ENCODE measurements at places on chromosomes 3 and 15. TPM values are rescaled to one million over a fixed set of nuclear protein-coding genes. Genes with fewer than 3 reads are reported as not detected.
A peak's percentile ranks its signal among the peaks of the same experiment; 100 is the strongest.

DNA sequence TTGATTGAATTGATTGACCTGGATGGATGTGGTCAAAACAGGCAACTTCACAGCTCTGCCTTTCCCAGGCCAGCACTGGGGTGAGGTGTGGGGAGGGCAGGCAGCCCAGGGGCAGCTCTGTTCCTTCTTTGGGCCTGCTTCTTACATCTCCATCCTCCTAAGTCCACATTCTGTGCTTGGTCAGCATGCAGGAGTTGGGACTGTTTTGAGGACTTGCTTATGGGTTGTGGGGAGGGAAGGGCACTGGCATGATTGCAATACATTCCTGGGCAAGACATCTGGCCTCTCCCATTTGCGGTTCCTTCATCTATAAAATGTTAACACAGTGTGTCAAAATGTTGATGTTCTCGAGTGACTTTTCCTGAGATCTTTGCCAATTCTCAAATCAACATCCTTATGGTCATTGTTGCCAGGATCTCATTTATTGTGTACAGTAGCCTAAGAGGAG lies 84.1 kb downstream of the ST6GAL1 start:
- no peak overlapping the region for H3K4me3 ChIP-seq
- H3K27me3 ChIP-seq, result no peaks in the 10 kb centered on the region
- DNase-seq, result no peak

Gene ROPN1
- total RNA-seq, result not detected

DNA sequence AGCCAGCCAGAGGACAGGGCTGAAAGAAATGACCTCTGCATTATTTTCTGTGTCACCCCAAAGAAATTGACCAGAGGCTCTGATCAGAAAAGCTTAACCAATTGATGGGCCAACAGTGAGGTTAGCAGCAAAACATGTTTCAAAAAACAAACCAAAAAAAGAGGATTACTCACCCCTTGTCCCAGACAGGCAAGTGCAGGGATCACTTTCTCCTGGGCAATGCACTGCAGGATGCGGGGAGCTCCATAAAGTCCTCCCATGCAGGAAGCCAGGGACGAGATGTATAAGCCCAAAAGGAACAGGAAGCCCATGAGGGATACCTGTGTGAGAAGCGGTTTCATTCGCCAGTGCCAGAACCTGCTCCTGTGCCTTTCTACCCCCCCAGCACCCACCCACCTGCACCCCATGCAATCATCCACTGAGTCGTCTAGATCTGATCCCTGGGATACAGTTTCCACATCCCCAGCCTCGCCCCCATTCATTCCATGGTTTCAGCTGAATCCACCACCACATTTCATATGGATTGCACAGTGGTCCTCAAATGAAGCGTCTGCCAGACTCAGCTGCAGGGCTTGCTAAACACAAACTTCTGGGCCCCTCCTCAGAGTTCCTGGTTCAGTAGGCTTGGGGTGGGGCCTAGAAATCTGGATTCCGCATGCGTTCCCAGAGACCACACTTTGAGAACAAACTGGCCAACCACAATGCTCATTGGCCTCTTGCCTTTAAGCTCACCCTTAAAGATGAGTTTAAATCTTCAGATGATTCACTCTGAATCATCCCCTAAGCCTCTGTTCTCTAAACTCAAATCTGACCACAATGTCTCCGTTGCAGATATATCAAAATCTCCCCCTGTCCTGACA lies 54.4 kb upstream of the HEG1 start:
- H3K27ac ChIP-seq, result peak overlapping the region; percentile 1
- H3K4me3 ChIP-seq, result no peak overlapping the region
- H3K4me1 ChIP-seq, result peaks cover 28% of the 10 kb centered on the region
- H3K27me3 ChIP-seq, result peaks cover 34% of the 10 kb centered on the region

Gene TPM1
- total RNA-seq, result 6.2 TPM

Gene CFAP44
- 3.3 TPM for total RNA-seq

Gene ACP3
- total RNA-seq, result not detected

Gene GP5
- total RNA-seq, result 1.3 TPM

DNA sequence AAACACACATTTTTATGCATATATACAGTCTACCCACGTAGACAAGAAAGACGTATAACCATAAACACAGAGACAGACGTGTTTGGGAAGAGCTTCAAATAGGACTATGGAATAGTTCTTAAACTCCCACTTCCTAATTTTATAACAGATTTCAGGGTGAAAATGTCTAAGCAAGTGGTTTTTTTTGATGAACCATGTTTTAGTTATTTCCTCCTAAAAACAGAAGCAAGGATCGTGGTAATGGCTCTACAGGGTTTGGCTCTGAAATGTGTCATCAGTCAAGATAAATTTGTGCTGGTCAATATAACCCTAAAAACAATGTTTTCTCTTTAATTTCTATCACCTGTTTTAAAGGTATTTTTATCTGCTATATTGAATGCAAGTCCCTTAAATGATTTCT lies 58.2 kb downstream of the FMN1 start:
- DNase-seq, result no peak
- peaks cover 7% of the 10 kb centered on the region for H3K27me3 ChIP-seq
- no peak overlapping the region for H3K4me3 ChIP-seq
- H3K36me3 ChIP-seq, result no peaks in the 10 kb centered on the region
- no peak overlapping the region for H3K27ac ChIP-seq

GRCh38 chr3:170096342-170096741 lies 58.5 kb downstream of the GPR160 start:
- H3K36me3 ChIP-seq, result peaks cover 77% of the 10 kb centered on the region
- H3K27ac ChIP-seq, result no peak overlapping the region
- H3K4me3 ChIP-seq, result no peak overlapping the region
- H3K27me3 ChIP-seq, result no peaks in the 10 kb centered on the region
- peaks cover 3% of the 10 kb centered on the region for H3K4me1 ChIP-seq
- DNase-seq, result no peak

Gene GABRB3
- total RNA-seq, result not detected

GRCh38 chr15:70614221-70614620 lies 149.1 kb downstream of the UACA start:
- H3K27me3 ChIP-seq, result peaks cover 19% of the 10 kb centered on the region
- no peak for DNase-seq
- no peaks in the 10 kb centered on the region for H3K4me1 ChIP-seq
- H3K4me3 ChIP-seq, result no peak overlapping the region

Gene ZBBX
- not detected for total RNA-seq

Gene DUOX1
- total RNA-seq, result not detected

GRCh38 chr3:16249336-16249735 lies 15.4 kb downstream of the DPH3 start:
- peak; percentile 28 for DNase-seq
- H3K27ac ChIP-seq, result no peak overlapping the region
- H3K4me3 ChIP-seq, result no peak overlapping the region
- H3K27me3 ChIP-seq, result no peaks in the 10 kb centered on the region

All from activated CD4-positive, alpha-beta memory T cell treated with anti-CD3 and anti-CD28 coated beads, Interleukin-2, amount 10 ng/mL, durations not matched to agents 7 days and 5 days (primary cell).